ENCODE measurements at places on chromosomes 7 and 10.

DNA sequence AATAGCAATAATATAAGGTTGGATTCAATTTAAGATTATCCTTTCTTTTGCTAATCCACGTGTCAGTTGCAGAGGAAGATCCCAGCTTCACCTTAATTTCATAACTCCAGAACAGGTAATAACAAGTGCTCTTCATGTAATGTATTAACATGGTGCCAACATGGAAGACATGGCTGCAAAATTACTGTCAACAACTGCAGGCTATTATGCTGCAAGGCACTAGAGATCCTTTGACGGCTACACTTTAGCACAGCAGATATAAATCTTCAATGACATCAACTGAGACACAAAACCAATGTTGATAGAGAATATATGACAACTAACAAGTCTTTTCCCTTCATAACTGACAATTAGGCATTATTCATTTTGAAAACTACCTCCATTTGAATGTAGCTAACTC lies 96.1 kb downstream of the RNF133 start:
- DNase-seq = no peak

GRCh38 chr7:127770885-127771284 lies 118.9 kb downstream of the SND1 start:
- no peak for DNase-seq

DNA sequence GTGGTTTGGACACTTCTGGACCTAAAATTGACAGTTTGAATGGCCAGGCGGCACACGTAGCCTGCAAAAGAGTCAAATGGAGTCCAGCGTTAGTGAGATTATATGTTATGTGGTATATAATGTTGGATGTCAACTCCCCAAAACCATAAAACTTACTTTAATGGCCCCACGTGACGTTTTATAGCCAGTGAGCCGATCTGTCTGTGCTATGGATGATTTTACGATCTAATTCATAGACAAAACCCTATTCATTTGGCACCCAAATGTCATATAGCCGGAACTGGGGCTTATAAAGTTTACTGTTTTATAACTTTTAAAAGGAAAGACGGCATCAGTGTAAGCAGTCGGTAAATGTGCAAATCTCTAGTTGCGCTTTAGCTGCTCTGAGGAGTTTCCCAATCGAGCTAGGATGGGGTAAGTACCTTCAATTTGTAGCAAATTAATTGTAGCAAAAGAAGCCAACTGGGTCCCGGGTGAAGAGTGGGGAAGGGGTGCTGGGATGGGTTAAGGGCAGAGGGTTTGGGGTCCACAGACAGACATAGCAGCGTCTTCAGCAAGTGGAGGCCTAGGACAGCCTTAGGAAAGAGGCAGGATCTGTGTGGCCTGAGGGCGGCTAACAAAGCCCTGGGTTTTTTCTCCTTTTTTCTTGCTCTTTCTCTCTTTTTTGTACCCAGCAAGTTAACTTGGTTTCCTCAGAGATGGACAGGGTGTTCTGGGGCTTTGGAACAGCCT lies 3.2 kb downstream of the HOXA5 start:
- DNase-seq = no peak

DNA sequence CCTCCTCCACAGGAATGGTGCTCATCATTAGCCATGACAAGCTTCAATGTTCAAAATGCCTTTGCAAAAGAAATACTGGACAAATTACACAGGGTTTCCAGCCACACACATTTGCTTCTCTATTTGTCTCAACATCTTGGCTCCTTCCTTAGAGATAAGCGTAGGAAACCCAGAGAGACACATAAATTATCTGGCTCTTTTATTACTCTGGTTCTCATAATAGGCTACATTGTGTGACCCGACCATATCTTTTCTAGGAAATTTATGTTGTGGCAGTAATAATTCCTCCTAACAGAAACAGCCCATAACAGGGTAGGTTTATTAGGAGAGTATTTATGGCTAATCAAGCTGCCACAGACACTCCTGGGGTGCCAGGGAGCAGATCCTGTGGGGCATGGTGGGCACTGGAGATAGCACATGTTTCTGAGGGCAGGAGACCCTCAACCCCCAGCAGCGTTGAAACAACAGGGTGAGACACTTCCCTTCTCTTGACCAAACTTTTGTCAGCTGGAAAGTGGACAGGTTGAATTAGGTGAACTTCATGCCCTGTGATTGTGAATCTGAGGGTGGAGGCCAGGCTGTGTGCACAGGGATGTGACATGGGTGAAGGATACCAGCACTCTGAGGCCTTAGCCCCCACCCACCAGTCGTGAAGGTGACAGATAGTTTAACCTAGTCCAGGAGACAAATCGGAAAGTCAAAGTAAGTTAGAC lies 295.9 kb upstream of the ZNF32 start:
- no peak for DNase-seq

Measured in RKO (cell line).